ENCODE measurements at places on chromosomes 13 and 19.

DNA sequence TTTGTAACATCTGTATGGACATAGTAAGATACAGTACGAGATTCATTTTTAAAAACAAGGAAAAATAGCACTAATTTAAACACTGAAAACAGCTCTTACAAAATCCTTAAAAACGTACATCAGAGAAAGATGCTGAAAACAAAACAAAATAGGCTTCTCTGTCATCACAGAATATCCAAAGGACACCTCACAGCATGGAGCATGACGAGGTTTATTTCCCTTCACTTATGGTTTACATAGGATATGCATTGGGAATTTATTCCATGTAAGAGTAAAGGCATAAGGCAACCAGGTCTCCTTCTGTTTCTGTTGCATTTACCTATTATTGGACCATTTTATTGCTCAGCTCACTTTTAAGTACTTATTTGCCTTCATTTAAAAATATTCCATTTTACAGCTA is 3.0 kb downstream of the KCTD12 start:
- no peak for DNase-seq

DNA sequence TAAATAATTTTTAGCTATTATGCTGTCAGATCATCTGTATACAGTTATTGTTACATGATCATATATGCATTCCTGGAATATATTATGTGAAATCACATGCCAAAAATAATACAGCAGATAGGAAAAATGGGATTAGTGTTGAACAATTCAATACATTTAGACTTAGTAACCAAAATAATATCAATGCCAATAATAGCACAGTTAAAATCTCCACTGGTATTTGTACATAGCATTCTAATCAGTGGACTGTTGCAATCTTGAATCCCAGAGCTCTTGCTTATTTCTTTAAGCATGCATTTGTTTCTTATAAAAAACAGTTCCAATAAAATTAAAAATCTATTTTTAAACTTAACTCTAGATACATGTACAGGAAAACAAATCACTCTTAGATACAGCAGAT is 2772.2 kb downstream of the PCDH9 start:
- no peak for DNase-seq

DNA sequence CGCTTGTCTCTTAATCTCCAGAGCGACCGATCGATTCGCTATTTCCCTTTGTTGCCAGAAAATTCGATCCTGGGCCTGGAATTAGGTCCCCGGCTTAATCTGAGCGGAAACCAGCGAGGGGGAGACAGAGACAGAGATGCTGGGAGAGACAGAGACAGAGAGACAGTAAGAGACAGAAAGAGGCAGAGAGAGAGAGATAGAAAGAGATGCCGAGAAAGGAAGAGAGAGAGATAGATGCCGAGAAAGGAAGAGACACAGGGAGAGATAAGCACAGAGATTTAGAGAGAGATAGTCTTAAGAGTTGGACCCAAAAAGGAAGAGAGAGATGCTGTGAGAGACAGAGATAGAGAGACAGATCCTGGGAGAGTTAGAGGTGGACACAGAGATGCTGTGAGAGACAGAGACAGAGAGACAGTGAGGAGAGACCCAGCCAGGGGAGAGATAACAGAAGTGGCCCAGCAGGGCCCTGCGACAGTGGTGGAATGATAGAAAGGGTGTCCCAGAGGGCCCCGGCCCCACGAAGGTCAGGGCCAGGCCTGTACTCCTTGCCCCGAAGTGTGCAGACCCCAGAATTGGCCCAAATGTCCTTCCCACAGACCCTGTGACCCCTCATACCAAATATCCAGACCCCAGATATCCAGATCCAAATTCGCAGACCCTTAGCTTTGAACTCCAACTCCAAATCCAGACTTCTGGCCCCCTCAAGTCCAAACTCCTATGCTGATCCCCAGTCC is 1.3 kb downstream of the ERFL start:
- no peak for DNase-seq

DNA sequence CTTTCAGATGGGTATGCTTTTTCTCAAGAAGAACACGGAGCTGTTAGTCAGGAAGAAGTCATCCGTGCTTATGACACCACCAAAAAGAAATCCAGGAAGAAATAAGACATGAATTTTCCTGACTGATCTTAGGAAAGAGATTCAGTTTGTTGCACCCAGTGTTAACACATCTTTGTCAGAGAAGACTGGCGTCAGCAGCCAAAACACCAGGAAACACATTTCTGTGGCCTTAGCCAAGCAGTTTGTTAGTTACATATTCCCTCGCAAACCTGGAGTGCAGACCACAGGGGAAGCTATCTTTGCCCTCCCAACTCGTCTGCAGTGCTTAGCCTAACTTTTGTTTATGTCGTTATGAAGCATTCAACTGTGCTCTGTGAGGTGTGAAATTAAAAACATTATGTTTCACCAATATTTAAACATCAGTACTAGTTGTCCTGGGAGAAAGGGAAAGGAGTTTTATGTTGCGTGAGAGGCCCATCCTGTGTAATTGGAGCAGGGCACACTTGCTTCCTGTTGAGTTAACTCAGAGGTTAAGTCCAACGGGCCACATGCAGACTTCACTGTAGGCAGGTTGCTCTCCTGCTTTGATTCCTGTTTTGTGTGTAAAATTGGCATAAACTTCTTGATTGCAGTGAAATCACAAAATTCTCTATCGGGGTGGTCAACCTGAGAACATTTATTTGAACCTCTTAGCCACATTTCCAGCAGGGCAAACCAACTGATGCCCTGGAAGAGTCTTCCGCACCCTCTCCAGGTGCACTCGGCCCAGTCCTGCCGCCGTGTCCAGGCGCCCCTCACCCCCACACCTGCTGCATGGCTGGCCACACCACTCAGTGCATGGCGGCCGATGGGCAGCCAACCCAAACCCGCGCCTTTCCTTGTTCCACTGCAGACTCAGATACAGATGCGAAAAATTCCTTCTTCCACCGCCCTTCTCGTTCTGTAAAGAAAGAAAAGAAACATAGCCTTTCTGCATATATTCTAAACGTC is 31.6 kb downstream of the SHISA2 start:
- DNase-seq = no peak

GRCh38 chr13:81929988-81930387 is 1589.1 kb upstream of the SPRY2 start:
- DNase-seq = peak; percentile 42

- no peak for DNase-seq
Measured at GRCh38 chr13:80454245-80454644, 113.3 kb upstream of the SPRY2 start.

GRCh38 chr19:13012690-13013608 is 17.7 kb downstream of the NFIX start:
- no peak for DNase-seq

DNA sequence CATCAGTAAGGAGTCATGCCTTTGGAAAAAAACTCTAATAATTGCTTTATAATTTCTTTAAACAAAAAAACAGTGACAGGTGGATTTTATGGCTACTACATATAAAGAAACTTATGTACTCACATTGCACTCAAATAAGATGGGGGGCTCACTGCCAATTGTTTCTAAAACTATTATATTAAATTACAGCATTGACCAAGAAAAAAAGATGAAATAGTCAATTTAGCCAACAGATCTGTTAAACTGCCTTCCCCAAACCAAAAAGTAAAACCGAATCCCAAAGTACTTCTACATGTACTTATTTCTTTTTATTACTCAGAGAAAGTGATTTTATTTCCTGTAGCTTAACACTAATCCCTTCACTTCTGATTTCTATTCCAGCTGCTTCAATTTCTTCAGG is 716.8 kb upstream of the SLITRK5 start:
- no peak for DNase-seq

DNA sequence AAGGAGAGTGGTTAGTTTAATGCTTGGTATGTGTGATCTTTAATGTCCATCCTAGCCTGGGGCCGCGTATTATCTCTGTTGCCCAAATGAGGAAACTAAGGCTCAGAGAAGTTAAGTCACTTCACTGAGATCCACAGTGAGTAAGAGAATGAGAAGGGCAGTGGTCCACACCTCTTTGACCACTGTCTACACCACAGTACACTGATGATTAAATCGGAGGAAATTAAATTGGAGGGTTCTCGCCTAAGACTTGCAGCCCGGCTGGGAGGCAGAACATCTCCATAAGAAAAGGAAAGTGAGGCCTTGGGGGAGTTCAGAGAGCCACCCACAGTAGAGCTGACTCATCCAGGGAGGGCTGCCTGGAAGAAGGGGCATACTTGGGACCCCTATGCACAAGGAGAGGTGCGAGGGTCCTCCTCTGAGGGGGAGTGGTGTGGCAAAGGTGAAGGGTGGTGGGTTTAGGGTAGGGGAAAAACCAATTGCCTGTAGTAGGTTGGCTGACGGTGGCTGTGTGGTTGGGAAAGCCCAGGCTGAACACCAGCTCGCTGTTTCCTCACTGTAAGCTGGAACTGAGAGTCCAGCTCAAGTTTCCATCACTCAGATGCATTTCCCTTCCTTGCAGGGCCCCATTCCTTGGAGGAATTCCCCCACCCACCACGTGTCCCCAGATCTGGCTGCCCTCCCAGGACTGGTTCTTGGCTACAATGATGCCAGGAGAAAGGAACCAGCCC is 15.0 kb upstream of the DHRS12 start:
- DNase-seq = no peak

GRCh38 chr13:46383383-46383782 is 3.7 kb downstream of the RUBCNL start:
- no peak for DNase-seq

GRCh38 chr13:73903561-73903960 is 230.6 kb downstream of the KLF12 start:
- peak; percentile 15 for DNase-seq

DNA sequence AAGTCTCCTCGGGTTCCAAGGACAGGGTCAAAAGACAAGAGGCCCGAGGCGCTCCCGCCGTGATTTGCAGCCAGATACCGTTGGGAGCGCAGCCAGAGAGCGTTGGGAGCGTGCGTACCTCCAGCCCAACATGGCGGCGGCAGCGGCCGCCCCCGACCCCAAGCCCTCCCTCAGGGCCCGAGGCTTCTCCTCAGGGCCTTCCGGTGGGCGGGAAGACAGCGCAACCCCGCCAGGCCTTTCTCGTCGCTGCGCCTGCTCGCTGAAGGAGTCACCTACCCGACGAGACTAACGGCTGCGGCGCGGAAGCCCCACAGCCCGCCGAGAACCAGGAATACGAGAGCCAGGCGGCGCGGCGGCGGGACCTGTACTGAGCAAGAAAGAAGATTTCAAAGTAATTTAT is 3.2 kb upstream of the ZNF850 start:
- no peak for DNase-seq

DNA sequence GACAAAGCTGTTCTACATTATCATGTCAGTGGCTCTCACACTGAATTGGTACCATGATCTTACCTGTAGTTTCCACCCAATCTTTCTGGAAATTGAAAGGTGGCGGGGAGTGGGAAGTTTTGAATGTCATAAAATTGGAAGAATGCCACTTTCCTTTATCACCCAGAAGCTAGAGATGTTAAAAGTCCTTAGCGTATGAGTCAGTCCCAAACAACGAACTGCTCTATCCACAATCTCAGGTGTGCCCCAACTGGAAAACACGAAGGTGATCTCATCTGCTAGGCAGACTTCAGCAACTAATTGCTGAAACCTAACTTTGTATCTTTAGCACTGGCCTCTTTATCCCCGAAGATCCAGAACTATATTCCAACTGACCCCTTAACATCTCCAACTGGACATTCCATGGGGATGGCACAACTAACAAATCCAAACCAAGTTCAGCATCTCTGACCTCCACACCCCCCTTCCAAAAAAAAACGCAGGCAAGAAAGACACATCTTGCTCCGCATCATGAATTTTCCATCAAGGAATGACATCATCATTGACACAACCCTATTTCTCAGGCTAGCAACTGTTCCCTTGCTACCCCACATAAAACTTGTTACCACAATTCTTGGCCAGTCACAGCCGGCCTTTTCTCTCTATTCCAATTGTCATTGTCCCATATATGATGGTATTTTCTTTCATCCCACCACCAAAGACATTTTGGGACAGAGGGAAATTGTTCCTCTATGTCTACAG is 175.4 kb downstream of the KLF12 start:
- DNase-seq = no peak

Data from iPS DF 19.7 (cell line).